ACHN (cell line): ENCODE measurements at places on chromosomes 3 and 15.
A peak's percentile ranks its signal among the peaks of the same experiment; 100 is the strongest.

DNA sequence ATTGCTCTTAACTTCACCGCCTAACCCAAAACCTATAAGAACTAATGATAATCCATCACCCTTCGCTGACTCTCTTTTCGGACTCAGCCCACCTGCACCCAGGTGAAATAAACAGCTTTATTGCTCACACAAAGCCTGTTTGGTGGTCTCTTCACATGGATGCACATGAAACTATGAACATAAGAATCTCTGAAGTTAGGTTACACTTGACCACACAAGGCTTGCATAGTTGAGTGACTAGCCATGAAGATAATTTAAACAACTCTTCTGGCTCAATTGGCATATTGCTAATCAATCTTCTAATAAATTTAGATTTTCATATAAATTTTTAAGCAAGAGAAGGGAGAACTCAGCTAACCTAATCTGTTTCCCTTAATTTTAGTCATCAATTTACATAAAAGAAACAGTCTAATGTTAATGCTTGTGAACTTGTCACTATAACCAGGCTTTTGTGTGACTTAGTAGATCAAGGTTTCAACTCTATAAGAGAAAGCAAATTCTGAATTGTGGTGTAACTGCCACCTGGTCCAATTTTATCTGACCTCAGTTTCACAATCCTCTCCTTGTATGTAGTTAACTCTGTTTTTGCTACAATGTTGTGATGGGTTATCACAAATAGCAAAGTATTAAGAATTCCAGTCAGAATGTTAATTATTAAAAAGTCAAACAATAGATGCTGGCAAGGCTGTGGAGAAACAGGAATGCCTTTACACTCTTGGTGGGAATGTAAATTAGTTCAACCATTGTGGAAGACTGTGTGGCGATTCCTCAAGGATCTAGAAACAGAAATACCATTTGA, 82.0 kb downstream of the HHLA2 start:
- no peak for DNase-seq

DNA sequence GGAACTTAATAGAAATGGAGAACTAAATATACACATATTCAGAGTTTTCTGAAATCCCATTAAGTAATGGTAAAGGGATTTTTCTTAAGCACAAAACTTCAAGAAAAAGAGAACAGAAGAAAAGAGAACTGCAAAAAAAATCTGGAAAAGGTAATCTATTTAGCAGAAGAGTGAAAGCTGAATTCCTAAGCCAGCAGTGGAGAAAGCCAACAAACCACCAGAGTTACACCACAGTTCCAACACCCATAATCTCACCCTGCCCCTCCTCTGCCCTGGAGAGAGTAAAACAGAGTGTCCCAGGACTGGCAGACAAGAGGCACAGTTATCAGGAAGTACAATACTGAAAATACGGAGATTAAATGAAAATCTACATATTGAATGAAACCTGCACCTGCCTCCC, 29.4 kb downstream of the TP53BP1 start:
- DNase-seq, result no peak

GRCh38 chr15:25374143-25374542, 64.7 kb downstream of the UBE3A start:
- DNase-seq, result no peak

- DNase-seq, result no peak
These were observed 37.3 kb downstream of the USF3 start for GRCh38 chr3:113659101-113659541.

- peak; percentile 96 for DNase-seq
These were observed at the start of gene TUBGCP5 for GRCh38 chr15:23039143-23039916. TUBGCP5 (minus strand) TSS chr15:23039569; CDS start chr15:23039543, 26 bp downstream.

GRCh38 chr15:65328506-65329287, 24.2 kb downstream of the RNU5B-1 start:
- no peak for DNase-seq

GRCh38 chr3:105394177-105394576, 27.5 kb downstream of the ALCAM start:
- DNase-seq, result no peak

- DNase-seq, result no peak
These were observed 11.3 kb downstream of the CSRNP1 start for GRCh38 chr3:39142067-39142466.

- no peak for DNase-seq
These were observed 194.0 kb downstream of the ITPR1 start for GRCh38 chr3:4687167-4687566.

- no peak for DNase-seq
These were observed at the start of gene CLRN1 for GRCh38 chr3:150972366-150973071. CLRN1 (minus strand) TSS chr3:150972727; CDS start chr3:150972708, 19 bp downstream.

DNA sequence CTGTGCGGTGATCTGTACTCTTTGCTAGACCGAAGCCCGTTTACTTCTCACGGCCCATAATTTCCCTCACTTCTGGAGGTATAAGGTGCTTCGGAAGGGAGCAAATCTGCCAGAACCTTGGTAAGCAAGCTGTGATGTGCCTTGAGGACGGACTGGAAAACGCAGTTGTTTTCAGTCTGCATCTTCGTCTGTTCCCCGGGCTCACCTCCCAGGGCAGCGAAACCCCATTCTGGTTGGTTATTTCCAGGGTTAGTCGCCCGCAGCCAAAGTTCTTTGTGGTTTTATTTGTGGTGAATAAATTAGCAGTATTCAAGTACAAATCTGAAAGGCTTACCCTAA, 401 bp downstream of the RAMAC start:
- DNase-seq, result no peak

GRCh38 chr3:54733106-54734006, 194.5 kb downstream of the LRTM1 start:
- DNase-seq, result no peak
